ENCODE measurements at places on chromosomes 3 and 15.

GRCh38 chr15:101807345-101807945, 4.1 kb downstream of the OR4F6 start:
- DNase-seq: peak; percentile 77

- no peak for DNase-seq
Measured at GRCh38 chr15:69767191-69767590, 314.6 kb downstream of the RPLP1 start.

- DNase-seq: no peak
Measured at GRCh38 chr3:116216761-116217160, 228.5 kb downstream of the LSAMP start.

DNA sequence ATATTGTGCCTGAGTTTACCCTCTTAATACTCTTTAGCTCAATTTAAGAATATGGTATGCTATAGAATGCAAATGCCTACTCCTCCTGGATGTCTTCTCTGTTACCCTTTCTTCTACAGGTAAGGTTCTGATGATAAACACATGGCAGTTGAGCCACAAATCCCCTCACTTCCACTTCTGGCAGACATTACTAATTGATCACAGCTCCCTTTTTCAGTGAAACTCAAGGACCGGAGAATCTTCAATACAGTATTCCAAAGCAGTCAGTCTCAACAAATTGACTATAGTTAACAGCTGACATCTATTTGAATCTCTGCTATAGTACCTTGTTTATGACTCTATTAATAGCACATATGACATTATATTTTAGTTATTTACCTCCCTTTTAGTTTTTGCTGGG, 232.1 kb upstream of the ADAMTS9 start:
- no peak for DNase-seq

GRCh38 chr3:121758727-121759450, 9.3 kb upstream of the GOLGB1 start:
- DNase-seq: no peak

- no peak for DNase-seq
Measured at GRCh38 chr15:68309024-68309423, 31.5 kb downstream of the FEM1B start.

DNA sequence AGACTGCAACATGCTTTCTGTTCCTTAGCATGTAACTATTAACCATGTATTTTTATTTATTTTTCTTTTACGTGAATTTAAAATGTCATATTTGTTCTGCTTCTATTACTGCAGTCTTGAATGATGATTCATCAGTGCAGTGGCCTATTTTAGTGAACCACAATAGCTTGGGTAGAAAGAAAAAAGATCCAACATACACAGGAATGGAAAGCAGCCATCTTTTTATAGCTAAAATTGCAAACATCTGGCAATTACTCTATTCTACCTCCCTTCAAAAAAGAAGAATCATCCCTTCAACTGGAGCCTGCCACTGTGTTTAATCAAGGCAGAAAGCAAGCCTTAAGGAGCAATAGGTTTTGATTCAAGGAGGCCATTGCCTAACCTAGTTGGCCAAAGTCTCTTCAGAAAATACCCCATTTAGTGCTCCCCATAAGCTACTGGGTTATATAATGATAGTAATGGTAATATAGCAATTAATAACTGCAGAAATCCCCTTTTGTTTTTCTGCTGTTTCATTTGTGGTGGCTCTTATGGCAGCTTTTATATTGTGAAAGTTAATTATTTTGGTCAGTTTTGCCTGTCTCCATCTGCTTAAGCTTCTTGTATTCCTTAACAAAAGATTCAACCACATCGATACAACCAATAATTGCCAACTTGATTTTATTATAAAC, 267.3 kb downstream of the LPP start:
- DNase-seq: peak; percentile 93

All from GM23248 (cell line).